HFFc6 (cell line): ENCODE measurements at places on chromosomes 7 and 10.

DNA sequence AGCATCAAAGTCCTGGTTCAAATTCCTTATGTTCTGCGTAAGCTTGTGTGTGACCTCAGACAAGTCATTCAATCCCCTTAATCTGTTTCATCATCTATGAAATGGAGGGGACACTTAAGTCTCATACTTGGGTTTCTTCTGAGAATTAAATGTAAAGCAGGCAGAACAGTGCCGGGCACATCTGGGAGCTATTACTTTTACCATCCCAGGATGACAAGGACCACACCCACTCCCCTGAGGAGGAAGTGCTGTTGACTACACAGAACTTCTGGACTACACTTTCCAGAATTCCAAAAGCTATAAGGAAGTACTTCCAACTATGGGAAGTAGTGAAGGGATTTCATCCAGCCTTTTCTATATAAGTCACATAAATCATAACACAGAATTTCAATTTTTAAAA is 294.9 kb downstream of the IPMK start:
- peak; percentile 57 for DNase-seq

GRCh38 chr7:84513061-84513460 is 318.5 kb upstream of the SEMA3A start:
- DNase-seq, result no peak

GRCh38 chr7:79529881-79530235 is 76.4 kb upstream of the MAGI2 start:
- DNase-seq, result peak; percentile 19

GRCh38 chr10:10589540-10590303 is 427.9 kb upstream of the CELF2 start:
- peak; percentile 0 for DNase-seq

DNA sequence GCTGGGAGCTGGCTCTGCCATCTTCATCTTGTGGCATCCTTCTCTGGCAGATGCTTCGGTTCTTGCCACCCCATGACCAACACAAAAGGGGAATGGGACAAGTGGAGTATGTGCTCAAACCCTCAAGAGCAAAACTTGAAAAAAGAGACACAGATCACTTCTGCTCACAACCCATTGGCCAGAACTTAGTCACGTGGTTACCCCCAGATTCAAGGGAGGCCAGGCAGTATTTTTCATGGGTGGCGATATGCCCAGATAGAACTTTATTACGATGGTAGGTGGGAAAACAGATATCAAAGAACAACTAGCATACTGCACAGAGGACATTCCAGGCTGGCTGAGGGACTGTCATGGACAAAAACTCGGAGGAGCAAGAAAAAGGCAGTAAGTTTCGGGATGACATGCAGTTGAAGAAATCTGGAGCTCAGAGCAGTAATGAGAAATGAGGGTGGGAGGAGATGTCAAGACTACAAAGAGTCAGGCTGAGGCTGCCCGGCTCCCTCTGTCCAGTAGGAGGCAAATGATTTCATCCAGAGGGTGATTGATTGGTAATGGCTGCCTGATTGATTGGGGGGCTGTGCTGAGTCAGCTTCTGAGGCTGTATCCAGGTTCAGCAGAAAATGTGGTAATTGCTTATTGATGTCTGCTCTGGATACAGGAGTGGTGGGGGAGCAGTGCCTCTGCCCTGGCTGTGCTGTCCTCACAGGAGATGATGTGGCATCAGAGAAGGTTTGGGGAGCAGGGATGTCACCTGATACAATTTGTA is 25.3 kb downstream of the COL13A1 start:
- no peak for DNase-seq

DNA sequence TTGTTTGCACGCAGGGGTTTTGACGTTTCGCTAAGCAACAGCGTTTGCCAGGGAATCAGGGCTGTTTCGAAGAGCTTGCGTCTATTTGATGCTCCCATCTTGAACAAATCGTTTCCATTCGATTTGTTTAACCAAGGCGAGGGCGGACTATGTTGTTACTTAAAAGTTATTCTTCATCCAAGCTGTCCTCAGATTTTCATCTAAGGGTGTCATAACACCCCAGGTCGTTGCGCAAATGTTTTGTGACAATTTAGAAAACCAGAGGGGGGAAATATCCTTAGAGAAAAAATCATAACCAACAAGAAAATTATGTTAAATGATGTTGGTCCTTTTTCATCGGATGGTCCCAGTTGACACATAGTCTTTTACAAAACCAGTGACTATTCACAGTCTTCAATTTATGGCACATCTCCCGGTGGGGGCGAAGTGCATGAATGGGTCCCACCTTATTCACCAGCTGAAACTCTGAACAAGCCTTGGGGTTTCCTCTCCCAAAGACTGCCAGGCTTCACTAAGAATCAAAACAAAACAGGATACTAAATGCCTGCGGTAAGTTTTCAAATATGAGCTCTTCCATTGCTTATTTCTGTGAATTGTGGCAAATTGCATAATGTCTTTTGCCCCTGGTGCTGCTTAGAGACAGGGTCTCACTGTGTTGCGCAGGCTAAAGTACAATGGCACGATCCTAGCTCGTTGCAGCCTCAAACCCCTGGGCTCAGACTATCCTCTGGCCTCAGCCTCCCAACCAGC is 109.9 kb downstream of the REEP3 start:
- DNase-seq, result no peak

DNA sequence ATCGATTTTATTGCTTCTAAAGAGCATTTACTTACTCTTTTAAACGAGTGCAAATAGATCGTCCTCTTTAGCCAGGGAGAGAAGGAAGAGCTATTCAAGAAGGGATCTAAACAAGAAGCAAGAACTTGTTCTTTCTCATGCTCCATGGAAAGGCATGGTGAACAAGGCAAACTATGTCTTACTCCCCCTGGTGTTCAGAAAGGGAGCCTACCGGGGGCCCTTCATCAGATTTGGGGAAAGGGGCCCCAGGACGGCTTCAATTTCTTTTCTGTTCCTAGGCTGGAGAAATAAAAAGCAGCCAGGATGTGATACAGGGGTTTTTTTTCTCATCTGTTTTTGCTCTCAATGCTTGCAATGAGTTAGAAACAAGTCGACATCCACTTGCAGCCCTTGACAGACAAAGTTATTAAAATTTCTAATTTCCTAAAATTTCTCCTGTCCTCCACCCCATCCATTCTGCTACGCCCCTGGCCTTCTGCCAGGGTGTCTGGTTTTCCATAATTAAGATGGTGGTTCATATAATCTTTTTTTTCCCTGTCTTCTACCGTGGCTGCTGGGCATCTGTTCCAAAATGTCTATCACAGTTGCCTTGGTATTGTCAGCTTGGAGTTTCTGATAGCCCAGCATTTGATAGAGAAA is 214.4 kb downstream of the CREB5 start:
- DNase-seq, result peak; percentile 15

DNA sequence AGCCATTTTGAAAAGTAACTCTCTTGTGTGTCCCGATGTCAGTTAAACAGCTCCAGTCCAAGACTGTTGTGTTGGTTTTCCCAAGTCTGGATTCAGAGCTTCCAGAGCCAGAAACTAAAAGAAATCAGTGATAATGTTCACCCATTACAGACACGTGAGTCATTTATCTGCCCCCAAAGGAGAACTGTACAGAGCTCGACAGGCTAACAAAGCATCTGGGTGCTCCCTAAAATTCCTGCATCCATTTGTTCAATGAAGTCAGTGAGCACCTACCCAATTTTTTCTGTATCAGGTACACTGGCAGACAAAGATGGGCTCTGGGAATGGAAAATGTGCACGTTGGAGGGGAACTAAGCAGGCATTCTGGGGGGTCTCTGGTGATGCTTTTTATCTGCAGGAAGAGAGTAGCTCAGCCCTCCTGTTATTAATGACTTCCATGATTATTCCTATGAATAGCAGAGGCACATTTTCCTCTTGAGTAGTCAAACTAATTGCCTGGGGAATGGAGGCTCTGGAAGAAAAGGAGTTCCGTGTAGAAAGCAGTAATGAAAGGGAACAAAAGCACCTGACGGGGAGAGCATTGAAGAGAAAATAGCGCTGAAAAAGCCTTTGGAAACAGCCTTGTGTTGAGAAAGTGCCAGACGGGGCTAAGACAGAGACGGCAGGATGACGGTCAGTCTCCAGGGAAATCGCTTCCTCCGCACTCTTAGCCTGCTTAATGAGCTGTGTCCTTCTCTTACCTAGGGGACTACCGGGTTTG is 75.3 kb downstream of the GAD2 start:
- no peak for DNase-seq

DNA sequence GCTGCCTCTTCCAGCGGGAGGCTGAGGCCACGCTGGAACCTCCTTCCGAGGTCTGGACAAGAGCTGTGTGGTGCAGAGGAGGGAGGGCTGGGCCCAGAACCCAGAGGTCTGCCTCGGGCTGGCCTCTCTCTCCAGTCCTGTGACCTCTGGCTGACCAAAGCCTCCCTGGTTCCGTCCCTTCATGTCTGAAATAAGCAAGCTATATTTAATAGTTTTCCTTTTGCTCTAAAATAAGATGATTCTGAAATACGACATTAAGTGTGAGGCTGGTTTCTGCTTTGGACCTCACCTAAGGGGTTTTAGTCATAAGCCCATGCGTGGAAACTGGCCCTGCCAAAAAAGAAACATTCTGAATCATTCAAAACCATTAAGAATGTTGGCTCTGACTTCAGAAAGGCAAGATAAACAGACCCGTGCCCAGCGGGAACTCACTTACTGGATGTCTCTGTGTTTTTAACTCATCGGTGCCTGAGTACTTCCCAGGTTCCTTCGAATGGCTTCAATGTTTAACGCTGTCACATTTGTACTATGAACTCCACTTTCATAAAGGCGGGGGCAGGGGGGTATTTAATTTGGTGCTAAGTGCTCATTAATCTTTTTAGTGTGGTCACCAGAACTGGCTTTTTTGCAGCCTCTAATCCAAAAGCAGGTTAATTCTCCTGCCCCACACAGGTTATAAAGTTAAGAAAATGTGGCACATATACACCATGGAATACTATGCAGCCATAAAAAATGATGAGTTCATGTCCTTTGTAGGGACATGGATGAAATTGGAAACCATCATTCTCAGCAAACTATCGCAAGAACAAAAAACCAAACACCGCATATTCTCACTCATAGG is 157.5 kb upstream of the KLF14 start:
- DNase-seq, result peak; percentile 95

DNA sequence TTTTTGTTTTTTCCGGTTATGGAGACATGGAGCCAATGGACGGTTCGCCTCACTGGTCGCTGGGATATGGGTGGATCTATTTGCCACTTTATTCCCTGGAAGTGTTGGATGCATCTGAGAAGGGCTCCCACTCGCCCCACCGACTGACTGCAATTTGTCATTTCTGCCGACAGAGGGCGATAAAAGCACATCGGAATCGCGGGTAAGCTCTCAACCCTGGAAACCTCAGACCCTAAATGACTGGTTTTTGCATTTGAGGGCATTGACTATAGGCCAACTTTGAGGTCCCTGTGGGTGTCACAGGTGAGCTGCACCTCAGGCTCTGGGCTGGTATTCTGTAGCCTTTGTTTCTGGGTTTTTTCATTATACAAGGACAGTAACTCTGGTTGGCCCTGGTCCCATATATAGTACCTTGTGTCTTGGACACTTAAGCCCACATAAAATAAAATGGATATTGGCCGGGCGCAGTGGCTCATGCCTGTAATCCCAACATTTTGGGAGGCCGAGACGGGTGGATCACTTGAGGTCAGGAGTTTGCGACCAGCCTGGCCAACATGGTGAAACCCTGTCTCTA is 11.9 kb upstream of the OPALIN start:
- DNase-seq, result peak; percentile 23

- no peak for DNase-seq
These were observed 1030.0 kb downstream of the GRM8 start for GRCh38 chr7:126222782-126223181.

DNA sequence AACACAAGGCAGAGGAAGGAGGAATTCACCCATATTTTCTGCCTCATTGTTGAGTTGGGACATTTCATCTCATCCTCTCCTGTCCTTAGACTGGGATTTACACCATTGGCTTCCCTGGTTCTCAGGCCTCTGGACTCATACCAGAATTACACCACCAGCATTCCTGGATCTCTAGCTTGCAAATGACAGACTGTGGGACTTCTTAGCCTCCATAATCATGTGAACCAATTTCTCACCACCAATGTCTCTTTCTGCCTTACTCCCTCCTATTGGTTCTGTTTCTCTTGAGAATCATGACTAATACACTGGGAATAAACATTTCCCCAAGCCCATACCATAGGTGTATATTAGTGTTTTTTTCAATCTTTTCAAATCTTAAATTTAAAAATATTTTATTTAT is 2.9 kb upstream of the ZNF33A start:
- no peak for DNase-seq
